H7 (cell line): ENCODE measurements at places on chromosomes 5 and 9.

DNA sequence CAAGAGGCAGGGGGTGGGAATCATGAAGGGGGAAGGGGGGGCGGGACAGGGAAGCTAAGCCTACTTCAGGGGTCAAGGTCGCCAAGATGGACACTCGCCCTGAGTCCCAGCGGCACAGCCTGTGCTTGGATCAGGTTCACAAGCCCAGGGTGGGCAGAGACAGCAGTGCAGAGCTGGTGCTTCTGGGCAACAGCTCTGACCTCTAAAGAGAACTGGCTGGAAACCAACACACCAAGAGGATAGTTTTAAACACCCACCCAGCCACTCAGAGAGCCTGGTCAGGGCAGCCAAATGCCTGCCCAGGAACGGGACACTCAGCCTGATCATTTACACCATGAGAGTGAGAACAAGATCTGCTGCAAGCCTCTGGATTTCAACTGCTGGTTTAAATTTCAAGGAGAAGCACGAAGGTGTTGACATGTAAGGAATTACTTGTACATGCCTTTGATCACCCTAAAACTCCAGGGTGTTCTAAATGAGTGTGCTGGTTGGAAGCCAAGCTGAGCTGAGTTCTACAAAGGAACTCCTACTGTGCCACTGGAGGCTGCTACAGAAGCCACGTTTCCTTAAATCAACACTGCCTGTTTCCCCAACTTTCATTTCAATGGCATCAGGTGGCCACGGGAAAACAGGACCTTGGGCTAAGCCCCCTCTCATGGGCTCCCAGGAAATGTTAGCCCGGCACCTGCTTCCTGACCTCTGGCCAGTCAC lies 91.5 kb downstream of the TTLL11 start:
- DNase-seq: no peak

GRCh38 chr9:129381481-129381957 lies 203.5 kb upstream of the IER5L start:
- peak; percentile 57 for DNase-seq

GRCh38 chr5:159100025-159100781 lies 487 bp upstream of the EBF1 start:
- peak; percentile 94 for DNase-seq

- no peak for DNase-seq
Observed at GRCh38 chr9:127786773-127787104, 905 bp downstream of the CDK9 start.
